ENCODE measurements at places on chromosomes 7 and 10.

DNA sequence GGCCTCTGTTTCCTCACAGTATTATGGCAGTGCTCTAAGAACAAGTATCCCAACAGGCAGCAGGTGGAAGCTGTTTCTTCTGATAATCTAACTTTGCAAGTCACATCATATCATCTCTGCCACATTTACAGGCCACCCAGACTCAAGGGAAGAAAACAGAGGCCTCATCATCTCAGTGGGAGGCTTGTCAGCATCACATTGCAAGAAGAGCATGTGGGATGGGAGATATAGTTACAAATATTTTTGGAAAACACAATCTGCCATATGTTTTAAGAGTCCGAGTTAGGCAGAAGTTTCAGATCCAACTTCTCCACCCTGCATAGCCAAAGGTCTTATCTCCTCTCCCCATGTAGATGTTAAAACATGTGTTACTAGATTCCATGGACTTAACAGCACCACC lies 130.4 kb upstream of the PDE1C start:
- no peak for DNase-seq

DNA sequence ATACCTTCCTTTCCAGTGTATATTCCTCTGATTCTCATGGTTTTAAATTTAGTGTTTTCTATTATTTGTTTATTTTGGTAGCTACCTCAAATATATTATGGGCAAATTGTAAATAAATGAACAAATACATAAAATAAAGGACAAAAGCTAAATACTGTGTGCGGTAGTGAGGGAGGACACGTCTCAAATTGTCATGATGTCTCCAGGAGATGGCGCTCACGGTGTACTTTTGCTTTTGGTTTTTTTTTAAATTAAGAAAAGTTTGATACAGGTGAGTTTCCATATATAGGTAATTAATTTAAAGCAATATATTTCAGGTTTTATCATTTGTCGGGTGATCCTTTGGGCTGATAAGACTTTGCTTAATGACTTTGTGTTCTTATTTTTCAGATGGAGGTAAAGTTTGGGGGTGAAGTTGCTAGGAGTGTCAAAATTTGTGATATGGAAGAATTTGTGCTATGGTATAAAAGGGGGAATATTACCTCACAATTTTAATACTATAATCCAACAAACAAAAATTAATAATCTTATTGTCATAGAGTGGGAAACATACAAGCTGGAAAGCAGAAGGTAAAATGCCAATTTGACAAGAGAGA lies 68.4 kb upstream of the TMEM229A start:
- DNase-seq, result no peak

DNA sequence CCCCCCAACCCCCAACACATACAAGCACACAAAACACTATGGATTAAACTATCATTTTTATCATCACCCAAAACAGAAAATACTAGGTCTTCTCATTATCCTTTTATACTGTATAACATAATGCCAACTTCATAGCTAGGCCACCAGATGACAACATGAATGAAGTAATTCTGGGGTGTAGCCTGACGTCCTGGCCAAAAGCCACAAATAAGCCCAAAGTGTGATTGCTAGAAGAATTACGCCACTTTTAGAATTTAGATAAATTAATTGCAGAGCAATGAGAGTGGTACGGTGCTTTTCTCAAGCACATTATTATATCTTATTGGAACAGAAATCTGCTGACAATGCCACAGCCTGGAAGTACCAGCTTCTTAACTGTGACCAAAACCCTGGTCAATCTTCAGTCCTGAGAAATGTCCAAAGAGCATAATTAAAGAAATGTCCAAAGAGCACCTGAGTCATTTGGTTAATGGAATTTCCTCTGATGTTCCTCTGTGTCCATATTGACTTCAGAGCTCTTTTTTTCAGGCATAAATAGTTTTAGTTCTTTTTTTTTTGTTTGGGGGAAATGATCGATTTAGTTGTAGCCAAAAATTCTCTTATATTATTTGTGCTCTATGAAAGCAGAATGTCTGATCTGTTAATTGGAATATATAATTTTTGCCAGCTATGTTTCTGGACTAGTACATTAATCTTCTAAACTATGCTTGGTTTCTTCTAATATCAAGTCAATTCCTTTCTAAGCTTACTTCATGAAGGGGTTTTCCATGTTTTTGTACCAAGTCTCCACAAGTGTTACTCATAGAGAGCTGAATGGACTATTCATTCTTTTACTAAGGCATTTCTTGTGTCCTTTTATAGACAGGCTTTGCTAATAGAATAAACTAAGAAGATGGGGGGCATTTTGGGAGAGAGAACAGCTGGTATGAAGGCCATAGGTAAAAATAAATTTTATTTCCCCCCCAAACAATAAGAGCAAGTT lies 233.4 kb upstream of the SLC26A5 start:
- DNase-seq, result no peak

GRCh38 chr7:33237036-33237435 lies 107.7 kb downstream of the BBS9 start:
- no peak for DNase-seq

DNA sequence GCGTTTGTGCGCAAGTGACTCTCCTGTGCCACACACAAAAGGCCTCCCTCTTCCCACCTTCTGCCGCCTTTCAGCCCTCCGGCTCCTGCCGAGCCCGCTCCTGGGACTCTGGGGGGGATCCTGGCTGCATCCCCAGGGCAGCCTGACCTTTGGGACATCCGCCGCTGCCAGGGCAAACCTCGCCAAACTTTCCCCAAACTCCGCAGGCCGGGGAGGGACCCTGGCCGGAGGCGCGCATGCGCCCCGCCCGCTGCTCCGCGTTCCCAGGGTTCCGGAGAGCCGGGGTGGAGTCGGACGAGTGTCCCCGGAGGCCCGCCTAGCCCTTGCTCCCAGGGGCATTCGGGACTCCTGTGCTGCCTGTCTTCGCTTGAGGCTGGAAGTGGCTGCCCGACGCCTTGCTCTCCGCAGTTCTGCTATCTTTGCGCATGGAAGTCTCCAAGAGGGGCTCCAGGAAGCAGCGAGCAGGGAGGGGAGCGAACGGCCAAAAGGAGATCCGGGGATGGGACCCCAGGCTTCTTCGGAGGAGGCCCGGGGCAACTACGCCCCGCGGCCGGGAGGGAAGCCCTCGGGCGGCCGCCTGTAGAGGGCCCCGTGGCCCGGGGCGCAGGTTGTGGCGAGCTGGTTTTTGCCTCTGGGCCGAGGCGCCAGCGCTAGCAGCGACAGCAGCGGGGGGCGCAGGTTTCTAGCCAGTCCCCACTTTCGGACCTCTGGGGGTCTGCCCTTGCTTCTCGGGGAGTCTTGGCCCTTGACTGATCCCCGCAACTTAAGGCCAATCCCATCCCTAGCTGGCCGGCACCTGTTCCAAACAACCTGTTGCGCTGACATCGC lies 7.0 kb downstream of the PTF1A start:
- DNase-seq, result no peak

DNA sequence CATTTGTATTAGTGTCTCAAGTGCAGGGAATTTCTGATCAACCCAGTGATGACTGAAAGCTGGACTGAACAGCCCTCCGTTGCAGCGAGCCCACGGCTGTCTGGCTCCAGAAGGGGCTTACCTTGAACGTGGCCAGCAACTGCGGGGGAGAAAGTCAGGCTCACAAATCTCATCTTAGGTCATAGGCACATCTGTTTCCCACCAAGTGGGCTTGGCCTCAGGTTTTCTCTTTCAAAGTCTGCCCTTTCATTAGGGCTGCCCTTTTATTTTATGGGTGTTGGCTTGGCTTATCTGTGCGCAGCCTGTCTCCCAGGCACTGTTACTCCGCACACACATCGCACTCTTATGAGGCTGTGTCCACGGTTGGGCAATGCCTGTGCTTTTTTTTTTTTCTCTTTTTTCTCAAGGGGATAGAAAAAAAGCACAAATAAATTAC lies 178.0 kb downstream of the JCAD start:
- no peak for DNase-seq

GRCh38 chr7:106167439-106168136 lies 55.5 kb upstream of the SYPL1 start:
- DNase-seq, result no peak
